ENCODE measurements at places on chromosomes 1 and 21. TPM values are rescaled to one million over a fixed set of nuclear protein-coding genes. Genes with fewer than 3 reads are reported as not detected.

DNA sequence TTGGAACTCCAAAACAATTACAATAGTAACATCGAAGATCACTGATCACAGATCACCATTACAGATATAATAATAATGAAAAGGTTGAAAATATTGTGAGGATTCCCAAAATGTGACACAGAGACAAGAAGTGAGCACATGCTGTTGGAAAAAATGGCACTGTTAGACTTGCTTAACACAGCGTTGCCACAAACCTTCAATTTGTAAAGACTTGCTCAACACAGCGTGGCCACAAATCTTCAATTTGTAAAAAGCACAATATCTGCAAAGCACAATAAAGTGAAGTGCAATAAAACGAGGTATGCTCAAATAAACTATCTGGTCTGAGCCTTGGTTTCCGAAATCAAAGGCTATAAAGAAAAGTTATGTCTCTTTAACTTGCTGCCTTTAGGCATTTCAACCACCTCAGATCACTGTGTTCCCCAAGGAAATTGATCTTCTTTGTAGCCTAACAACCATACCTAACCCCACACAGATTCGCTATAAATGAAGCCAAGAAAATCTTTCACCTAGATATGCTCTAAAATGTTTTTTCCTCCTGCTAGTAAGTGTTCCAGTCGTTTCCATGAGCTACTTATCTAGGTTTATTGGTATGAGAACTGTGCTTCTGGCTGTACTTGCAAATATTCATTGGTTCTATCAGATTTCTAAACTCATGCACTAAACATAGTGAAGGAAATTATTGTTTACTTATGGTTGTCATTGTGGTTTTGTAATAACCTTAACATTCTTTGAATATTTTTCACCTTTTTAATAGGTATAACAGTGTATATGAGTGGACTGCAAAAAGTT, 13.1 kb upstream of the LPGAT1 start:
- DNase-seq = no peak

GRCh38 chr1:25503551-25504426, 39.6 kb upstream of the LDLRAP1 start:
- DNase-seq = peak; percentile 79

KCNQ4 gene
- total RNA-seq = 0.58 TPM

GSTM2 gene
- total RNA-seq = 219 TPM

CFAP74 gene
- not detected for total RNA-seq

PLA2G5 gene
- not detected for total RNA-seq

PIGP gene
- 75.6 TPM for total RNA-seq

DNA sequence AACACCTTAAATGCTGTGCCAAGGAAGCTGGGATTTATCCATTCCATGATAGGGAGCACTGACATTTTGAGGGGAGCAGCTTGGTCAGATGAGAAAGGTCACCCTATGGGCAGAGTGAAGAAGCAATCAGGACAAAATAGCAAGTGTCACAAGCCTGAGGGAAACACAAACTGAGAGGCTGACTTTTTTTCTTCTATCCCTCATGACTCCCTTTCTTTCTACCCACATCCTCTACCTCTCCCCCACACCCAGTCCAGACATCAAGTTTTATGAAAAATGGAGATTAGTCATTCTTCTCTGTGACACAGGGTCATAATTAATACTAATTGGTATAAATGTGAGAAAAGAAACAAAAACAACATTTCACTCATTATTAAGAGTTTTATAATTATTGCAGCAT, 103.1 kb downstream of the SLC25A24 start:
- no peak for DNase-seq

DNA sequence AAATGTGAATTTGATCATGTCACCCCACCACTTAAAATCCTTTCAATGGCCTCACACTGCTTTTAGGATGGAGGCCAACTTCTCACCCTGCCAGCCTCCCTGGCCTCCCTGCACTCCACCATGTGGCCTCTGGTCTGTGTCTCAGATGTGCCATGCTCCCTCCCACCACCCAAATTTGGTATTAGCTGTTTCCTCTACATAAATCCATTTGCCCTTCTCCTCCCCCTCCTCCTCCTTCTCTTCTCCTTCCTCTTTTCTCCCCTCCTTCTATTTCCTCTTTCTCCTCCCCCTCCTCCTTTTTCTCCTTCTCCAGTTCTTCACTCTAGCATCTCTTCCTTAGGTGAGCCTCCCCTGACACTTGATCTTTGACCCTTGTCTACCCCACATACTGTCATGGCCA, 16.7 kb upstream of the GUCA2B start:
- no peak for DNase-seq

MPZ gene
- total RNA-seq = not detected

- DNase-seq = no peak
These were observed 96.5 kb downstream of the SMYD2 start for GRCh38 chr1:214377485-214377884.

S100A12 gene
- not detected for total RNA-seq

GRCh38 chr1:203126151-203126865, 1.2 kb upstream of the ADORA1 start:
- peak; percentile 60 for DNase-seq

ADAMTS1 gene
- 119 TPM for total RNA-seq

GRCh38 chr1:156194300-156194652, 372 bp downstream of the SLC25A44 start:
- no peak for DNase-seq

GRCh38 chr1:211697356-211697755, 21.9 kb upstream of the NEK2 start:
- no peak for DNase-seq

GRCh38 chr1:109535481-109535880, 4.2 kb upstream of the GPR61 start:
- no peak for DNase-seq

PATJ gene
- total RNA-seq = 195 TPM

DNA sequence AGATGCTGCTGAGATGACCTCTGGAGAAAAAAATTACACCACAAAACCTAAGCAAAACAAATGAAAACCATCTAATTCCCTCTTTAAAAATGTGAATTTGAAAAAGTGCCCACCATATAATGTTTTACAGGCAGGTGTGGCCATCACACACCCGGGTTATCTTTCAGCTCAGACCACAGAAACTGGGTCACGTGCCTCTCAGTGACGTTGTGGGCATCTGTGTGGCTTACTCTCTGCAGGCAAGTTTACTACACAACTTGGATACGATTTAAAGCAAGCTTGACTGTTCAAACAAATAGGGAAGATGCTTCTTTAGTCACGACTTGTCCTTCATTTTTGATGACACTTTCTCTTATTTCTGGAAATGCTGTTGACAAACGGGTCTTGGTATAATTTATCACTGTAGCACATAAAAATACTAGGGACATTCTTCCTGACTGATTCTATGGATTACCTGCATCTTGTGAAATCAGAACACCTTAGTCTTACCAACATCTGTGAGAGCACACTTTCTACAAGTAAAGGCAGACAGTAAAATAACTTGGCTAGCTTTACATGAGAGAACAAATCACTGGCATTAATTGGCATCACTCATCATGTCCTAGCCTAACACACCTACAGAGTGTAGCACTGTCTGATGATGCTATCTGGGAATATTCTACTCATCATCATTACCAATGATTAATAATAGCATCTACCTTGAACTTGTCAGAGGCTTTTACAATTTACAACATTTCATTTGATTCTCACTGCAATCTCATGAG, 89.3 kb upstream of the EDEM3 start:
- DNase-seq = peak; percentile 58

GRCh38 chr1:36366091-36366661, 19.5 kb downstream of the STK40 start:
- DNase-seq = no peak

- DNase-seq = no peak
These were observed 52.2 kb downstream of the TRAF5 start for GRCh38 chr1:211378844-211379243.

DNA sequence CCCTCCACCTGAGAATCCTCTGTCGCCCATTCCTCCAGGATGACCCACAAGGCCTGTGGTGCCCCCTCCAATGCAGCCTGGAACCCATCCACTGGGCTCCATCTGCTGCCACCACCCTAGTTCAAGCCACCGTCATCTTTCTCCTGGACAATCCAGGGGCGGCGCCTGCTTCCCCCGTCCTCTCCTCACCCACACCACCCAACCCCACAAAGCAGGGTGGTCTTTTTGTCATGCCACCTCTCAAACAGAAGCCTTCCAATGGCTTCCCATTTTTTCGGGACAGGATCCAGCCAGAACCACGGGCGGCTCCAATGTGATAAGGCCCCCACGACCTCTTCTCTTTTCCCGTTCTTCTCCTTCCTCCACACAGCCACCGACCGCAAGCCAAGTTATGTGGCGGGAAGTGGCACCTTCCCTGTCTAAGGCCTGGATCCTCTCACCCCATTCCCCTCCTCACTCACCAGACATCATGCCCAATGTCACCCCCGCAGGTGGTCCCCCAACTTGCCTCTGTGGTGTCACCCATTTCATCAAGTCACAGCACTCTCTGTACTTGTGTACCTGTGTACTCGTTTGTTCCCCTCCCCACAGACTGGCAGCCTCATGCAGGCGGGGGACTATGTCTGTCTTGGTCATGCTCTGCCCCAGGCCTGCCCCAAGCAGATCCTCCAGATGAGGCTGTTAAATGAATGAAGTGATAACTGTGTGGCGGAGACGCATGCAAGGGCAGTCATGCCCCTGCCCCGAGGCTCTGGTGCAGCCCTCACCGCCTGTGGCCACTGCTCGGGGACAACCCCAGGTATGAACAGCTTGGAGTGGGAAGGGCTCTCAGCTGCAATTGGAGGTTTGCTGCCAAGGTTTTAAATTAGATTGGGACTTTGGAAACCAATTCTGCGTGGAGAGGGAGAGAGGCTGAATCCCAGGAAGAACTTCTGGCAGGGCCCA, 11.0 kb downstream of the UBXN11 start:
- no peak for DNase-seq

RHOU gene
- 1.2 TPM for total RNA-seq

DNA sequence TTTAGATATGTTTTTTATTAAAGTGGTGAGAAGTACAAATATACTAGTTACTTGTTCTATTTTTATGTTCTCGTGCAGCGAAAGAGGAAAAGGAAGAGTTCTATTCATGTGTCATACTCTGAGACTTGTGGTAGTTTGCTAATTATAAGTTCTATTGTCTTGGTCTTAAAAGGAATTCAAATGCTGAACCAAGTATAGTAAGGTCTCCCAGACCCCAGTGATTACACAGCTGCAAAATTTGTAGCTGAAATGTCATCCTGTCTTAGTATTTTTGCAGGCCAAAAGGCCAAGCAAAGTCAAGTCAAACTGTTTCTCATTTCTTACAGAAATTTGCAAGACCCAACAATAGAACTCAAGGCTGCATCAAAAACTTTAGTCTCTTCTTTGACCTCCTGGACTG, 268.7 kb downstream of the CHRM3 start:
- peak; percentile 12 for DNase-seq

- no peak for DNase-seq
These were observed 6.5 kb downstream of the OVAAL start for GRCh38 chr1:180565121-180565871.
